Activated CD8-positive, alpha-beta memory T cell treated with anti-CD3 and anti-CD28 coated beads, Interleukin-2, amount 10 ng/mL, durations not matched to agents 7 days and 5 days (primary cell): ENCODE measurements at places on chromosomes 12 and 14.

- no peak for DNase-seq
Observed at GRCh38 chr12:24904871-24905270, 44.0 kb downstream of the BCAT1 start.

DNA sequence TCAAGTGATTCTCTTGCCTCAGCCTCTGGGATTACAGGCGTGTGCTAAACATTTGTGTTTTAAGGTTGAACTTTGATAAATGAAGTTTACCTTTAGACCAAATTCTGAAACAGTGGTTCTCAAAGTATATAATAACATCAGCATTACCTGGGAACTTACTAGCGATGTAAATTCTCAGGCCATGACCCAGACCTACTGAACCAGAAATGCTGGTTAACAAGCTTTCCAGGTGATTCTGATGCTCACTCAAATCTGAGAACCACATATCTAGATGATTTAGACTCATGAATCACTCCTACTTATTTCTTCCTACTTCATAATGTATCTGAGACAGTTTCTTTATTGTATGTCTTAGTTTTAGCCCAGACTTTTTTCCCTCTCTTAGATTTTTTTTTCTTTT, 43.6 kb downstream of the RAD51B start:
- DNase-seq: no peak

DNA sequence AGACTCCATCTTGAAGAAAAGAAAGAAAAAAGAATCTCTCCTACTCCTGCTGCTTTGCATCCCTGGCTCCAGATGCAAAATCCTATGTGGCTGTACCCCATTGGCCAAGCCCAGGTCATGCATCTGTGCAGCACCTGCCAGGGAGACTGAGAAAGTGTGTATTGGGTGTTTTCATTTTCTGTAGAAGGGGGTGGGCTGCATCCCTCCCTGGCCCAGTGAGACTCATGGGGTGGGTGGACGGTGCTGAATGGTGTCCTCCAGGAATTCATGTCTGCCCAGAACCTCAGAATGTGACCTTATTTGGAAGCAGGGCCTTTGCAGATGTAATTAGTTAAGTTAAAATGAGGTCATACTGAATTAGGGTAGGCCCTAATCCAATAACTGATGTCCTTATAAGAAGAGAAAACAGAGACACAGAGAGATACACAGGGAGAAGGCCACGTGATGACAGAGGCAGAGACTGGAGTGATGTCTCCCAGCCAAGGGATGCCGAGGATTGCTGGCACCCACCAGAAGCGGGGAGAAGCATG, 23.2 kb downstream of the MOAP1 start:
- no peak for DNase-seq

DNA sequence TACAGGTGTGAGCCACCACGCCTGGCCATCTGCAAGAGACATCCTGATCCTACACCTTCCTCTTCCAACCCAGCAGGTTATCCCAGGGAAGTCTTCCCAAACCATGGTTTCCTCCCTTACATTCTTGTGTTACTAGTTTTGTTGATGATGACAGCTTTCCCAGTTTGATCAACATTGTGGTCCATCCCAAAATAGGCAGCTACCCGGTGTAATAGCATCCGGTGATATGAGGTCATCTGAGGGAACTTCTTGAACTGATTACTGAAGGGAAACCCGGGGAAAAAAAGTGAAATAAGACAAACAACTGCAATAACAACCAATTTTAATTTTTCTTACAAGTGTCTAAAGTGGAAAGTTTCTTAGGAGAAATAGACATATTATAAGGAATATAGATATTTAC, 45.3 kb upstream of the STAC3 start:
- DNase-seq: no peak
